ENCODE measurements at places on chromosomes 13 and 19.

GRCh38 chr13:109146393-109146792 lies 517.0 kb downstream of the MYO16 start:
- DNase-seq, result no peak

DNA sequence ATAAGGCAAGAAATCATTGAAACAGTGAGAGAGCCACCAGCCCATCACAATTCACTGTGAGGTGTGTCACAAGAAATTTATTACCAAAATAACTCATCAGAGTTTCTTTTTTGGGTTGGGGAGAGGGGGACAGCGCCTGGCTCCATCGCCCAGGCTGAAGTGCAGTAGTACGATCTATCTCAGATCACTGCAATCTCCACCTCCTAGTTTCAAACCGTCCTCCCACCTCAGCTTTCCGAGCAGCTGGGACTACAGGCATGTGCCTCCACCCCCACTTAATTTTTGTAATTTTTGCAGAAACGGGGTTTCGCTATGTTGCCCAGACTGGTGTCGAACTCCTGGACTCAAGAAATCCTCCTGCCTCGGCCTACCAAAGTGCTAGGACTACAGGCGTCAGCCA lies 3.6 kb downstream of the IFNL1 start:
- DNase-seq, result no peak

- no peak for DNase-seq
Observed at GRCh38 chr19:55131421-55131820, 14.0 kb upstream of the PPP1R12C start.

DNA sequence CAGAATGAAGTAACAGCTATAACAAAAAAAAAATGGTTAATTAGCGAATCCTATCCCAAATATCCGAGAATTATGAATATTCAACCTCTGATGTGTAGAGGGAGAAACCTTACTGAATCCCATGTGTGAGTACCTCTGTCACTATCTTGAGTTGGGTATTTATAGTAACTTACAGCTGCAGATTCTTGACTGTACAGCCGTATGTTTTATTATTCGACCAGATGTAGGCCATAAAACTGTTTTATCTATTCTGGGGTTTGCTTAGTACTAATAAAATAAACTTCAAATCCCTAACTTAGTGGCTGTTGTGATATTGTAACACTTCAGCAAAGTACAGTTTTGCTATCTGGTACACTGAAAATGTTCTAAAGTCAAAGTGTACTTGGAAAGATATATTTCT lies 120.0 kb downstream of the EFNB2 start:
- no peak for DNase-seq

GRCh38 chr13:23656637-23657371 lies 86.6 kb downstream of the TNFRSF19 start:
- DNase-seq, result no peak

DNA sequence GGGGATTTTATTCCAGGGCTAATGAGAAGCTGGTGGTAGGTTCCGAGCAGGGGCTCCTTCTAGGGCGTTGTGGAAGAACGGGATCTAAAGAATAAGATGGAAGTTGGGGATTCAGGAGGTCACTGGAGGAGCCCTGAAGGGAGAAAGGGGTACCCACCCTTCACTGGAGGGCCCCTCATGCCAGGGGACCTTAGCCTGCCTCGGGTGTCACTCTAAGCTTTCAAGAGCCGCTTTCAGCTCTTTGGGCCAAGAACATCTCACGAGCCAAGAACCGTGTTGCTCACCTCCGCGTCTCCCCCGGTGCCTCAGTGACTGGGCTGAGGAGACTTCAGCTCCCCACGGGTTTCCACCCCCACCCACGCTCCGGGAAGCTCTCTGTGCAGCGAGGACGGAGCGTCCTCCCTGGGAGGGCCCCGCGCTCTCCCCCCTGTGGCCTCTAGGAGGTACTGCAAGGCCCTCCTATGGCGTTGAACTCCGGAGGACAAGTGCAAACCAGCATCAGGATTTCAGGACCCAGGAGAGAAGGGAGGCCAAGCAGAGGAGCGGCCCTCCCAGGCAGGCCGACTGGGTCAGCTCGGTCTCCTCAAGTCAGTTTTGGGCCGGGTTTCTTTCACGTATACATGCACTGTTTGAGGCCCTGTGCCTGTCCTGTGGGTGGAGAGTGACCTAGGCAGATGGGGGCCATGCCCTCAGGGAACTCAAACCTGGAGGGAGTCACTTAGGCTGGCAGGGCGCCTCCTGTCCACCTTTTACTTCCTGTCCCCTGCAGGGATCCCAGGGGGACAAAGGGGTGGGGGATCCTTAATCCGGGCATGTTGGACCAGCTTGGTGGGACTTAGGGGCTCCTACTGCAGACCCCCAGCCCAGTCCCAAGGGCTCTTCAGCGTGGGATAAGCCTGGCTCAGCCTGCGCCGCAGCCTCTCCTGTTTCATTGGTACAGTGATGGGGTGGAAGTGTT lies 5.1 kb upstream of the KRTDAP start:
- DNase-seq, result peak; percentile 56

DNA sequence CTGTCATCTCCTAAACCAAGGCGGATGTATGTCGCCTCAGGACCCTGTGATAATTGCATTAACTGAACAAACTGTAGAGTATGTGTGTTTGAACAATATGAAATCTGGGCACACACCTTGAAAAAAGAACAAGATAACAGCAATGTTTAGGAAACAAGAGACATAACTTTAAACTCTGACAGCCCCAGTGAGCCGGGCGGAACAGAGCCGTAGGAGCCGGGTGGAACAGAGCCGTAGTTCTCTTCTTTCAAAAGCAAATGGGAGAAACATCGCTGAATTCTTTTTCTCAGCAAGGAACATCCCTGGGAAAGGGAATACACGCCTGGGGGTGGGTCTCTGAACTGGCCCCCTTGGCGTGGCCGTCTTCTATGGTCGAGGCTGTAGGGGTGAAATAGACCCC lies 31.8 kb upstream of the ZNF675 start:
- DNase-seq, result no peak

DNA sequence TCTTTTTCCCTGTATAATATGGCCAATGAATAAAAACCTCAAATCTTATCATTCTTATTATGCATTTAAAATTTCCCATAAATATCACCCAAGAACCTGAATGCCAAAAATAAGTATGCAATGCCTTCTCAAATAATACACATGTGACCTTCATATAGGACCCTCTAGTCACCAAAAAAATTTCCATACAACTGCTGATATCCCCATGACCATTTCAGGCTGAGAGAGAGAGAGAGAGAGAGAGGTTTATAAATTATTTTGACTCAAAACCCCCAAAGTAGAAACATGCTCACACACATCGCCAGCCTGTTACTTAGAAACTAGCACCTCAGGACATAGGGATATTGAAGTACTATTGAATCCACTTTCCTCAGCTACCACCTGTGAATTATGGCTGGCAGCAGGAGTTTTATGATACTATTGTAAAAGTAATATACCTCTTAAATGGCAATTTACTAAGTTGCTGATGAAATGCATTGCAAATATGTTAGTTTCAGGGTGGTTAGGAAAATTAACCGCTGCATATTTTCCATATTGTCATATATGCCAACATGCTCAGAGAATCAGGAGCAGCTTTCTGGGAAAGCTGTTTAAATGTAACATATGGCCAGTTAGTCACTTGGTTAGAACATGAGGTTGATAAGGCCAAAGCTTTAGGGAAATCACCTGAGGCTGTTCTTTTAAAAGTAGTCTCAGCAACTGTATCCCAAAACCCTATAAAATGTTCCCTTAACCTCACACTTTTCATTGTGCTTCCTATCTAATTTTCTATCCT lies 230.8 kb downstream of the DCT start:
- no peak for DNase-seq

DNA sequence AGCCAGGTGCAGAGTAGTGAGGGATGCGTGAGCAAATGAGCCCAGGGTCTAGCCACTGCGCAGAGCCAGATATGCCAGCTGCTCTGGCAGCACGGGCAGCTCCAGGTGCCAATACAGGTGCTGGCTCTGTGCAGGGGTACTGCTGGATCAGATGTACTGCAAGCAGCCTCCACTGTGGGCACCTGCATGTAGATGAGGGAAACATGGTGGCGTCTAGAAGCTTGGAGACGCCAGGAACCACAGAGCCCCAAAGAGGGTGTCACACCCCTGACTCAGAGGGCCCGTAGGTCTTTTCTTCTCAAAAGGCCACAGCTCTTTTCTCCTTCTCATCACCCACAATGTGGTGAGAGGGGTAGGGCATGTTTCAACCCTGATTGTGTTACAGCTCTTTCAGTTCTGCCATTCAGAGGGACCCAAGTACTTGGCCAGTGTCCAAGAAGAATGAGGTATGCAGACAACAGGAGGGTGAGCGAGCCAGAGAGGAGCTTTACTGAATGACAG lies 244.4 kb upstream of the SLITRK1 start:
- DNase-seq, result peak; percentile 52

DNA sequence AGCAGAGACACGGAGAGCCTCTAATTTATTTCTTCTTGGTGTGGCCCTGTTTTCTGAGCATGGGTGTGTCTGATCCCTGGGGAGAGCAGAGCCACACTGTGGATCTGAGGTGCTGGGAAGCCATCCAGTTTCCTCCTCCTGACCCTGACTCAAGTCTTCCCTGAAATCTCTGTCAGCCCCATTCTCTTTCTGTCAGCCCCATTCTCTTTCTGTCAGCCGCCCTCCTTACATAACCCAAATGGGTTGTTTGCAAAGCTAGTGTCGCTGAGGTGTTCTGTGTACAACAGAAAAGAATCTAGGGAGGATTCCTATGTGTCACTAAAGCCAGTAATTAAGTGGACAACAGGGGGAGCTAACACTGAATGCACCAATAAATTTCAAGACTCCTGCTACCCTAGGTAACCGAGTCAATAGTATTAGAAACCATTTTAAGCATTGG lies 50.2 kb downstream of the LRCH1 start:
- DNase-seq, result no peak

DNA sequence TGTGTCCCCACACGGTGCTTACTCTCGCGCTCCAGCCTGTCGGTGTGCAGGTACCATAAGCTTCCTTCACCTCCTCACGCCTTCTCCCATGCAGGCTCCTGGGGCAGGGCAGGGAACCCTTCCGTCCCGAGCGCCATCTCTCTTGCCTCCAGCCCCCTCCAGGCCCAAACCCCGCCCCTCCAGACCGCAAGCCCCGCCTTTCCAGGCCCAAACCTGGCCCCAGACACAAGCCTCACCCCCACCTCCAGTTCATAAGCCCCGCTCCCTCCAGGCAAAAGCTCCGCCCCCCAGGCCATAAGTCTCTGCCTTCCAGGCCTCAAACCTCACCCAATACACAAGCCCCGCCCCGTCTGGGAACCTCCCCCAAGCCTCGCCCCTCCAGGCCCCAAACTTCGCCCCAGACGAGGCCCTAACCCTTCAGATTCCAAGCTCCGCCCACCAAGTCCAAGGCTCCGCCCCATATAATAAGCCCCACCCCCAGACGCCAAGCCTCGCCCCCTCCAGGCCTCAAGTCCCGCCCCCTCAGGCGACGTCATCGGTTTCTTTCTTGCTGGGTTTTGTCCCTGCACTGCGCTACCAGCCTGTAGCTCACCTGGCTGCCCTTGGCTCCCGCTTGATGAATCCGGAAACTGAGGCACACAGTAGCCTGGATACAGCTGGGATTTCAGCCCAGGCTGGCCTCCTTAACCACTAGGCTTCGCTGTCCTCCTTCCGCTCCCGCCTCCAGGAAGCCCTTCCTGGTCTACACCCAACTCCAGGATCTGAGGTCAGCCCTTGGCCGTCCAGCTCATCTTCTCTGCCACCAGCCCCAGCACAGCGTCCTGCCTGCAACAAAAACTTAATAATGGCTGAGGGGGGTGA lies 16.1 kb downstream of the MKNK2 start:
- DNase-seq, result peak; percentile 46

GRCh38 chr19:48676887-48677286 lies 4.1 kb upstream of the NTN5 start:
- DNase-seq, result no peak

- DNase-seq, result no peak
Observed at GRCh38 chr19:45395821-45396617, 8.8 kb downstream of the PPP1R13L start.

All from CD4-positive, alpha-beta T cell (primary cell).